ENCODE measurements at places on chromosomes 7 and 10.
A peak's percentile ranks its signal among the peaks of the same experiment; 100 is the strongest.

GRCh38 chr7:84841809-84842208 is 345.0 kb downstream of the SEMA3D start:
- DNase-seq: no peak

DNA sequence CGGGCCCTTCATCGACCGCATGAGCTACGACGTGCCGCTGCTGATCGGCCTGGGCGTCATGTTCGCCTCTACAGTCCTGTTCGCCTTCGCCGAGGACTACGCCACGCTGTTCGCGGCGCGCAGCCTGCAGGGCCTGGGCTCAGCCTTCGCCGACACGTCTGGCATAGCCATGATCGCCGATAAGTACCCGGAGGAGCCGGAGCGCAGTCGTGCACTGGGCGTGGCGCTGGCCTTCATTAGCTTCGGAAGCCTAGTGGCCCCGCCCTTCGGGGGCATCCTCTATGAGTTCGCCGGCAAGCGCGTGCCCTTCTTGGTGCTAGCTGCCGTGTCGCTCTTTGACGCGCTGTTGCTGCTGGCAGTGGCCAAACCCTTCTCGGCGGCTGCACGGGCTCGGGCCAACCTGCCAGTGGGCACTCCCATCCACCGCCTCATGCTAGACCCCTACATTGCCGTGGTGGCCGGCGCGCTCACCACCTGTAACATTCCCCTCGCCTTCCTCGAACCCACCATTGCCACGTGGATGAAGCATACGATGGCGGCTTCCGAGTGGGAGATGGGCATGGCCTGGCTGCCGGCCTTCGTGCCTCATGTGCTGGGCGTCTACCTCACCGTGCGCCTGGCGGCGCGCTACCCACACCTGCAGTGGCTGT is 1.2 kb downstream of the SLC18A3 start:
- DNase-seq: no peak

GRCh38 chr10:104608091-104608828 is 32.8 kb upstream of the SORCS3 start:
- DNase-seq: no peak

DNA sequence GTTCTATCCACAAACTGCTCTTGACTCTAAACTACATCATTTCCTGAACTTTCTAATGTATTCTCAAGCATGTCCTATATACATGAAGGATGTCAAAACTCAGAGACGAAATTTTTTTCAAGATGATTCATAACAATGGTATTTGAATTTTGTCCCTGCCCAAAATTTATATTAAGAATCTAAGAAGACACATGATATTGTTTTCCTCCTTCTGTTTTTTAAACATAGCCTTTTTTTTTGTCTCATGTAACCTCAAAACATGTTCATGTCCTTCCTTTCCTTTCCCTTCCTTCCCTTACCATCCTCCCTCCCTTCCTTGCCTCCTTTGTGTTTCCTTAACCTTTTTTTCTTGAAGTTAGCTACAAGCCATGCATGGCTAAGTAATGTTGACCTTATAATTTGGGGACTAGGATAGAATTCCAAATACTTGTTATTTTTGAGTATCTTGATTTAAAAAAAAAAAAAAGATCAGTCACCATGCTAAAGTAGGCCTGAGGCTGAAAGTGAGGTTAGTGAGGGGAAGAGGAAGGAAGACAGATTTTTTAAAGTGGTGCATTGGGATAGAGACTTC is 163.0 kb downstream of the SUGCT start:
- no peak for DNase-seq

DNA sequence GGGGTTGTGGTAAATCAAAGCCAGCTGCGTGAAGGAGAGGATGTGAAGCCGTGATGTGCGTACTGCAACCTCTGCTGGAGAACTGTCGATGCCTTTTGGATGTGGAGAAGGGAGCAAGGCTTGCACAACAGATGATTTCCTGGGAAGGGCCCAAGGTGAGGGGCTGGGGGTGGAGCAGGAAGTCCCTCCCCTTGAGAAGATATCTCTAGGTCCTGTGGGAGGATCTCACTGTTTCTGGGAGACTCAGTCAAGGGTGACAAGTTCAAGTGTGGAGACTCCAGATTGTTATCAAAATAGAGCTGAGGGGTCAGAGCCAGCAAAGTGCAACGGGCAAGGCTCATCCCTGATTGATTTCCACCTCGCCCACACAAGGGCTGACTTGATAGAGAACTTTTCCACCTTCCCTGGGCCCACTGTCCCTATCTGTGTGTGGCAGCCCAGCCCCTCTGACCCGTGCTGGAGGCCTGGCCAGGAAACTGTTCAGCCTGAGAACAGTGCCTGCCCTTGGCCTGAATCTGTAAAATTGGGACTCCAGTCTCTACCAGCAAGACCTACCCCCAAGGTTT is 55.0 kb downstream of the COL13A1 start:
- no peak for DNase-seq

- DNase-seq: peak; percentile 24
These were observed 161.9 kb downstream of the DNAJB6 start for GRCh38 chr7:157498657-157499056.

DNA sequence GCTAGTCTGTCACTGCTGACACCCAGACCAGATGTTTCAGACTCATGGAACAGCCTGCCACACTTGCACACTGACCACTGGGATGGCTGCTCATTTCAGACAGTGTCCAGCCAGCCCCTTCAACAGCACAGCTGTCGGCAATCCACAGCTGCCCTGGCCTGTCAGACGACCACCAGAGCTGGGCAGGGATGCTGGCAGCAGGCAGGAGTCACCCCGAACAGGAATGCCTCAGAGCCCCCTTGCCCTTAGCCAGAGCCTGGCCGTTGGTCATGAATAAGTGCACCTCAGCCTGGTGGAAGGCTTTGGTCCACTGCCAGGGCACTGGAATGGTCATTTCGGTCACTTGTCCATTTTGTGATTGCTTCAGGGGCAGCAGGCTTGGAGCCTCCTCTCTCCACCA is 149.6 kb upstream of the TCERG1L start:
- no peak for DNase-seq

DNA sequence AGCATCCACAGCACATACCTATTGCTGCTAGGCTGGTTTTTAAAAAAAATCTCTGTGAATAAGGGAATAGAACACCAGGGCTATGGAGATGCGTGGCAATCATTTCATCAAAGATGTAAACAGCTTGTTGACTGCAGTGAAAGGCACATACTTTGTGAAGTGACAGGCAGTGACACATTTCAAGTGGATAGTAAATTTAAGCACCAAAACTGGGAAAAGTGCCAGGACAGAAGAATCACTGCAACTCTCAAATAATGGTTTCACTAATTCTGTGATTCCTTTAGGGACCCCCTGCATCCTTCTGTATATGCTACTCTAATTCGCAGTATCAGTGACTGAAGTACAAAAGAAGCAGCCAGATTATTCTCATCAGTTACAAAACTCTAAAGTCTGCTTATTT is 145.2 kb upstream of the KLF14 start:
- no peak for DNase-seq

GRCh38 chr10:132158122-132158741 is 28.5 kb upstream of the DPYSL4 start:
- peak; percentile 60 for DNase-seq

DNA sequence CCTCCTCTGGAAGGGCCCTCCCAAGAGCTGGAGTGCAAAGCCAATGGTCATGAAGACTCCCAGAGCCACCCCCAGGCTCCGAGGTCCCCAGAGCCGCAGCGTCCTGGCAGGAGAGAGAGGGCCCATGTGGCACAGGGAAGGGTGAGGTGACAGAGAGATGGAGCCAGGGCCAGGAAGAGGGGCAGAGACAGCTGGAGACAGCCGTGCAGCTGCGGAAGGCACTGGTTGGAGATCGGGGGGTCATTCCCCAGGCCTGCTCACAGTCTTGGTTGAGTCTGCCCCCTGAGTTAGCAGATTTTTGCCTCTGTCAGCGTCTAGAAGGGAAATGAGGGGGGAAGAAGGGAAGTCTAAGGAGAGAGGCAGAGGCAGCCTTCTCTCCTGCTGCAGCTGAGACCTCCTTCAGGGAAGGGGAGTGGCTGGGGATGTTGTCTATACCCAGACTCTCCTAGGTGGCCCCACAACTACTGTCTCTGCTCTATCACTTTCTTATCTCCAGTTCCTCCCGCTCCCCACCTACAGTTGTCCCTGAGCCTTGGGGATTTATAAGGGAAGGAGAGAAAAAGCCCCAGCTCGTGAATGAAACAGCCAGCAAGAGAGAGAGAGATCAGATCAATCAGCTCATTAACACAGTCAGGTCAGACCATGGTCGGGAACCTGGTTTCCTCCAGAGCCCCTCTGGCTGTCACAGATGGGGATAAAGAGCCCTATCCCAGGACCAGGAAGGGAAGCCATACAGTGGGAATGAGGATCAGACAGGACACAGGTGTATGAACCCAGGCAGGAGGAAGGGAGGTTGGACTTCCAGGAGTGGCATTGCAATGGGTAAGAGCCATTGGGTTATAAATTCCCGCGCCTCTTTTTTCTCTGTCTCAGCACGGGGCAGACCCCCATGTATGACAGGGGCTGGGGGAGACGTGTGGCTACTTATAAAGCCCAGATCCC is 1.2 kb downstream of the GAL3ST4 start:
- no peak for DNase-seq

DNA sequence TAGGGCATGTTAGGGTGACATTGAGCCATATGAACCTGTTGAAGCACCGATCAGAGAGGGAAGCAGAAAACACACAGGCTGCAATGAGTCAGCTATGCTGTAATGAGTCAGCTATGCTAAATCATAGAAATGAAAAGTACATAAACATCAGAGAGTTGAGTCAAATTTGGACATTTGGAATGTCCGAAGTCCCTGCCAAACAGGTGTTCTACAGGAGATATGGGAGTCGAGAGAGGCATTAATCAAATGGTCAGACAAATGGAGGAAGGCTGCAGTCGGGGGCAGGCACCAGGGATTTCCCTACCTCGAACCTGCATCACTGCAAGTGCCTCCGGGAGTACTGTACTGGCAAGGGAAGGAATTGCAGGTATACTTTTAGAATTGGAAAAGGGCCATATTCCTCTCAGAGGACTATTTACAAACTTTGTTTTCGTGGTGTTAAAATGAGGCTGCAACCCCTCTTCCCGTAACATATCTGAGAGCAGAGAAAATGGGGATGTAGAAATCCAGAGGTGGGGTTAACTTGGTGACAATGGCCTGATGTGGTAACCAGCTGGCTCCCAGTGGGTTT is 8.8 kb upstream of the ZC3HAV1 start:
- peak; percentile 62 for DNase-seq

GRCh38 chr10:43000651-43001426 is 76.0 kb upstream of the RET start:
- DNase-seq: no peak

GRCh38 chr10:88228130-88228529 is 355.0 kb downstream of the RNLS start:
- DNase-seq: no peak

DNA sequence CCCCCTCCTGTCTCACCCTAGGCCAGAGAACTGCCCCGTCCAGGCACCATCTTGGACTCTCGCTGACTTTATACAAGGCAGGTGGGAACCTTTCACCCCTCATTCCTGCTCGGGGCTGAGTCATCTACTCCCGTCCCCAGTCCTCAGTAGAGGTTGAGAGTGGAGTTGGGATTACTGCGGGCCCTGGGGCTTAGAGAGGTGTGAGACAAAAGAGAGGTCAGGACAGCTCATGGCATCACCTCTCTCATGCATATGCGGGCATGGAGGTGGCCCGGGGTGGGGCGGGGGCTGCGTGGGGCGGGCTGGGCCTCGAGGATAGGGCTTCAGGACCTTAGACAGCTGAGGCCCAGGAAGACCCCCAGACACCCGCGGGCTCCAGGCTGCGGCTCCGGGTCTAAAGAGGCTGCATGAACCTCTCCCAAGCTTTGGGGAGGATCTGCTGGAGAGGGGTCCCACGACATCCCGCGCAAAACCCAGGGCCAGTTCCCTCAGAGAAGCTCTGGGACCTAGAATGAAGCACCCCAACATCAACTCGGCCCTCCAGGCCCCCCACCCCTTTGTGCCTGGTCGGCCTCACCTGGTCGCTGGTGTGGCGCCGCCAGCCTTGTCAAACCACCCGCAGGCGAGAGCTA is 317 bp downstream of the PDZD7 start:
- no peak for DNase-seq

- DNase-seq: no peak
These were observed 109.6 kb downstream of the KIAA1217 start for GRCh38 chr10:24318517-24318916.

- no peak for DNase-seq
These were observed 68.0 kb downstream of the SLC29A4 start for GRCh38 chr7:5350600-5351385.

- DNase-seq: no peak
These were observed 4.7 kb downstream of the TMEM236 start for GRCh38 chr10:17756557-17757217.

GRCh38 chr7:139455789-139456188 is 27.7 kb downstream of the KLRG2 start:
- no peak for DNase-seq

- no peak for DNase-seq
These were observed 224.5 kb upstream of the GLI3 start for GRCh38 chr7:42461537-42461936.

- no peak for DNase-seq
These were observed 7.6 kb upstream of the ARMS2 start for GRCh38 chr10:122446668-122447423.

GRCh38 chr10:132375116-132375794 is 21.7 kb upstream of the PWWP2B start:
- no peak for DNase-seq

DNA sequence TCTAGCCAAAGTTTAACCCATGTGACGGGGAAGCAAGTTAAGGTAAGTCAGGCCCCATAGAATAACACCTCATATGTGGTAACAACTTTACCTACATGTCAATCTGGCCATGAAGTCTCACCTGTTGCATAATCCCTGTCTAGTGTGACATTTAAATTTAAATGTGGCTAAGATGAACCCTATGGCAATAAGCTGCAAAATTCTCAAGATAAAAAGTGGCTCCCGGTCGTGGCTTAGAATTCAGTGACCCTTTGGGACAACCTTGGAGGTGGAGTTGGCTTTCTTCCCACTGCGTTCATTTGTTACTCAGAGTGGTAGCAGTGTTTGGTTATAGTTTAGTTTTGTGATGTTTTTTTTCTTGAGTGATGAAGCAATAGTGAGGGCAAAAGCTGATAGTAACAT is 90.6 kb downstream of the ARID5B start:
- no peak for DNase-seq

DNA sequence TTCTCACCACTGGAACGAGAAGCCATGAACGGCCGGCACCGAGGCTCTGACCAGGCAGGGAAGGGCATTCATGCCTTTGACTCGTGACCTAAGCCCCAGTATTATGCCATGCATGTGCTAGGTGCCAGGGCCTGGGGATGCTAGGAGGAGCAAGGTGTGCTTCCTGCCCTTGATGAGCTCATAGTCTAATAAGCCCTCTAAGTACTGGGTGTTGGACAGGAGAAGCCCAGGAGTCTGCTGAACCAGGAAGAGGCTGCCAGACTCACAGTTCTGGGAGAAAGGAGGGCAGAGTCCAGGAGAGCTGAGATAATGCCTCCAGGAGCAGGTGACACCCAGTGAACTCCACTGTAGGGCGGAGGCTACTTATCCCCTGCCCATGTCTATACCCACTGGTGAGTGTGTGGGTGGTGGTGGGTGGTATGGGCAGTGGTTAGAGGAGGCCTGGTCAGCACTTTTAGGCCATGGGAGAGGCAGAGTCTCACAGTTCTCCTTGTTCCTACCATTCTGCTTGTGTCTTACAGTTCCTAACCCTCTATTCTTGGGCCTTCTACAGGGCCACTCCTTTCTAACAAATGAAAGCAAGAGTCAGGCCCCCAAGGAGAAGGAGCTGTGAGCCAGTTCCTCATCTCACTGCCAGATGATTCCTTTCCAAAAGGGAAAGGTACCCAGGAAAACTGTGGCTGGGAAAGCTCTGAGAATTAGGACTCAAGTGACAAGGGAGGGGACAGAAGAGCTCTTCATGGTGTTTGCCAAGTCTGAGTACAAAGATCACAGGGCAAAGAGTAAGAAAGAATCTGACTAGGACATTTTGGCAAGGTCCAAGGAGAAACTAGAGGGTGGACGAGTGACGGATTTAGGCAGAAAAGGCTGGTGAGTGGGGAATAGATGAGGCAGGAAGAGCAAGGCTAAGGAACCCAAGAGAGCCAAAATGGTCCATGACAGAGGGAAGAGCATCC is 3.6 kb upstream of the MXI1 start:
- no peak for DNase-seq
